Aorta (tissue), 5 donors: ENCODE measurements at places on chromosomes 4 and X. TPM values are rescaled to one million over a fixed set of nuclear protein-coding genes. Genes with fewer than 3 reads are reported as not detected.

- no peak overlapping the region for H3K4me3 ChIP-seq
- no peaks in the 10 kb centered on the region for H3K4me1 ChIP-seq
- DNase-seq: no peak
- H3K27ac ChIP-seq: no peak overlapping the region
- no peaks in the 10 kb centered on the region for H3K27me3 ChIP-seq
- peaks cover 3% of the 10 kb centered on the region for H3K36me3 ChIP-seq
Observed at GRCh38 chrX:47196098-47196497, 2.5 kb downstream of the UBA1 start.

GRCh38 chr4:56345458-56345857 lies 41.8 kb downstream of the AASDH start:
- H3K27ac ChIP-seq: no peak overlapping the region
- no peaks in the 10 kb centered on the region for H3K27me3 ChIP-seq
- no peaks in the 10 kb centered on the region for H3K4me1 ChIP-seq
- peaks cover 3% of the 10 kb centered on the region for H3K36me3 ChIP-seq

GRCh38 chr4:181503687-181504390 lies 739.4 kb upstream of the TENM3 start:
- DNase-seq: no peak
- H3K4me1 ChIP-seq: no peaks in the 10 kb centered on the region
- H3K36me3 ChIP-seq: no peaks in the 10 kb centered on the region
- H3K4me3 ChIP-seq: no peak overlapping the region

DNA sequence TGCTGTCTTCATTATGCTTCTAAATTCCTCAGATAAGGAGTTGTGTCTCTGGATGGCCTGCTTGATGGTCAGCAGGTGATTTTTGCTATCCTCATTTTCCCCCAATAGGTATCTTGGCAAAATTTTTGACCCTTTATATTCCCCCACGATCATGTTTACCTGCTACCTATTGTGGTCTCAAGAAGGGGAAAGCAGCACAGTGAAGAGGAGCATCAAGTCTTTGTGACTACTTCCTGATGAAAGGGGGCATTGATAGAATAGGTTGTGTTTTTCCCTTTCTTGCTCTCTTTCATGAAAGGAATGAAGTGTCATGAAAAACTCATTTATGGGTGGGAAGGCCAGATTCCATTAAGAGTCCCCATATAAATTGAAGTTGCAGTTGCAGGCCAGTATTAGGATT lies 153.8 kb downstream of the KLF8 start:
- H3K27ac ChIP-seq: no peak overlapping the region
- H3K4me1 ChIP-seq: no peaks in the 10 kb centered on the region
- H3K4me3 ChIP-seq: no peak overlapping the region
- no peaks in the 10 kb centered on the region for H3K27me3 ChIP-seq
- DNase-seq: no peak

- no peak overlapping the region for H3K4me3 ChIP-seq
- no peaks in the 10 kb centered on the region for H3K4me1 ChIP-seq
- no peaks in the 10 kb centered on the region for H3K36me3 ChIP-seq
- no peaks in the 10 kb centered on the region for H3K27me3 ChIP-seq
- no peak for DNase-seq
Observed at GRCh38 chr4:12615822-12616221, 868.3 kb downstream of the RAB28 start.

- H3K4me3 ChIP-seq: no peak overlapping the region
- no peak for DNase-seq
- no peaks in the 10 kb centered on the region for H3K27me3 ChIP-seq
- no peaks in the 10 kb centered on the region for H3K4me1 ChIP-seq
- no peaks in the 10 kb centered on the region for H3K36me3 ChIP-seq
- no peak overlapping the region for H3K27ac ChIP-seq
Observed at GRCh38 chrX:124035657-124036056, 74.2 kb downstream of the STAG2 start.

The CTAG2 gene
- total RNA-seq: not detected

The SERPINA7 gene
- not detected for total RNA-seq

GRCh38 chr4:124890522-124890921 lies 178.0 kb upstream of the ANKRD50 start:
- H3K36me3 ChIP-seq: no peaks in the 10 kb centered on the region
- H3K4me3 ChIP-seq: no peak overlapping the region
- H3K27ac ChIP-seq: no peak overlapping the region
- no peaks in the 10 kb centered on the region for H3K27me3 ChIP-seq
- DNase-seq: no peak

- no peak for DNase-seq
- H3K36me3 ChIP-seq: no peaks in the 10 kb centered on the region
- no peak overlapping the region for H3K27ac ChIP-seq
- H3K27me3 ChIP-seq: no peaks in the 10 kb centered on the region
Observed at GRCh38 chr4:77629885-77630284, 24.3 kb downstream of the CXCL13 start.

DNA sequence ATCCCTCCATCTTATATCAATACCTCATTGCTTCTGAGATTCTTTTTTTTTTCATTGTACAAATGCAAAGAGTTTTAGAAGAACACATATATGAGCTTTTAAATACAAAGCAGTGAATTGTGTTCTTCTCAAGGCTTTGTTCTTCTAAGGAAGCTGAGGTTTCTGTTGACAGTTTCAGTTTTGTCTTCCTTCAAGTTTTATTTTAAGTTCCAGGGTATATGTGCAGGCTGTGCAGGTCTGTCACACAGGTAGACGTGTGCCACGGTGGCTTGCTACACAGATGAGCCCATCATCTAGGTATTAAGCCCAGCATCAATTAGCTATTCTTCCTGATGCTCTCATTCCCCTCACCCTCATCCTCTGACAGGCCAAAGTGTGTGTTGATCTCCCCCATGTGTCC lies 201.2 kb upstream of the DIPK2B start:
- no peaks in the 10 kb centered on the region for H3K4me1 ChIP-seq
- no peaks in the 10 kb centered on the region for H3K36me3 ChIP-seq
- no peak for DNase-seq
- H3K27ac ChIP-seq: no peak overlapping the region
- H3K4me3 ChIP-seq: no peak overlapping the region

The SLC10A6 gene
- 5.4 TPM for total RNA-seq

The MXRA5 gene
- 2.3 TPM for total RNA-seq

- no peak overlapping the region for H3K4me3 ChIP-seq
- peaks cover 1% of the 10 kb centered on the region for H3K4me1 ChIP-seq
- DNase-seq: no peak
Observed at GRCh38 chrX:32533848-32534247, 677.5 kb downstream of the DMD start.

DNA sequence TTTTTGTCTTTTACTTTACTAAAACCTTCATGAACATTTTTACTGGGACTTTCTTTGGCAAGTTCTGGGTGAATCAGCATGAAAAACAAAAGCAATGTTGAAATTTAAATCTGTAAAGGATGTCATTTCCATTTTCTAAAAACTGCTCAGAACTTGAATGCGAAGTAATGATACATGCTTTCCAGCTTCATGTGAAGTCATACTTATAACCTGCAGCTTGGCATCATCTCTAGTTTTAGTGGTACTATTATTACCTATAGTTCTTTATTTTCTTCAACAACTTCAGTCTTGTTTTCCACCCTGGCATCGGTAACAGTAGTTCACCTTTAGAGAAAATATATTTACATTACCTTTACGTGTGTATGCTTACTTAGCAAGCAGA lies 421.4 kb upstream of the DIPK2B start:
- no peak overlapping the region for H3K4me3 ChIP-seq
- H3K27ac ChIP-seq: peak overlapping the region; percentile 74
- peaks cover 2% of the 10 kb centered on the region for H3K4me1 ChIP-seq
- no peaks in the 10 kb centered on the region for H3K27me3 ChIP-seq

- no peak overlapping the region for H3K27ac ChIP-seq
- no peaks in the 10 kb centered on the region for H3K27me3 ChIP-seq
- no peaks in the 10 kb centered on the region for H3K36me3 ChIP-seq
- no peak for DNase-seq
- H3K4me3 ChIP-seq: no peak overlapping the region
Observed at GRCh38 chr4:72375073-72375736, 193.8 kb downstream of the ADAMTS3 start.

DNA sequence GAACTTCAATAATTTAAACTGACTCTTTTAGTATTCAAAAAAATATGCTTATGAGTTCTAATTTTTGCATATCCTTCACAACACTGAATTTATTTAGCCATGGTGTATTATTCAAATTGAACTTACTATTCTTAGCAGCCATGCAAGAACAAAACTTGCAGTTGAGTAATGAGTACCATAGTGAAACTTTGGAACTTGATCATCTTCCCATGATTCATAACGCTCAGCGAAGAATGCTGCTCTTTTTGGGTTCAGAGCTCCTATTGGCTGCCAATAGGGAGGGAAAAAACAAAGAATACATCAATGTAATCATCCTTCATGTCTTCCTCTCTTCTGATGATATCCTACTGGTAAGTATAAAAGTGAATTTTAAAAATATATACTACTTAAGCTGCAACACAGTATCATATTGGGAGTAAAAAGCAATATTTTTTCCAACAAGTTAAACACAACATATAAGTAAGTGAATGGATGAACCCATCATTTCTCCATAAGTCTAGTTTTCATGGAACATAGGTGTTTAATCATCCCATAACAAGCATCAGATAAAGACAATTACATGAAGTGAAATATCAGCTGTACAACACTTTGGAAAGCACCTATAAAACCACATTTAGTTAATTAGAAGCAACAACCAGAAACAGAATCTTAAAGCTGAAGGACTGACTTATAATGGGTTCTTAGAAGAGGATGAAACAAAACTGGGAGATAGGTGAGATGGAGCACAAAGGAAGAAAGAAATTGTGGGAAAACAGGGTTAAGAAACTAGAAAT lies 145.2 kb upstream of the MAB21L2 start:
- H3K27me3 ChIP-seq: no peaks in the 10 kb centered on the region
- H3K36me3 ChIP-seq: no peaks in the 10 kb centered on the region
- H3K27ac ChIP-seq: no peak overlapping the region
- no peaks in the 10 kb centered on the region for H3K4me1 ChIP-seq

GRCh38 chr4:163613383-163613782 lies 118.9 kb downstream of the TMA16 start:
- no peaks in the 10 kb centered on the region for H3K36me3 ChIP-seq
- DNase-seq: peak; percentile 26
- H3K4me1 ChIP-seq: no peaks in the 10 kb centered on the region
- H3K27me3 ChIP-seq: no peaks in the 10 kb centered on the region

DNA sequence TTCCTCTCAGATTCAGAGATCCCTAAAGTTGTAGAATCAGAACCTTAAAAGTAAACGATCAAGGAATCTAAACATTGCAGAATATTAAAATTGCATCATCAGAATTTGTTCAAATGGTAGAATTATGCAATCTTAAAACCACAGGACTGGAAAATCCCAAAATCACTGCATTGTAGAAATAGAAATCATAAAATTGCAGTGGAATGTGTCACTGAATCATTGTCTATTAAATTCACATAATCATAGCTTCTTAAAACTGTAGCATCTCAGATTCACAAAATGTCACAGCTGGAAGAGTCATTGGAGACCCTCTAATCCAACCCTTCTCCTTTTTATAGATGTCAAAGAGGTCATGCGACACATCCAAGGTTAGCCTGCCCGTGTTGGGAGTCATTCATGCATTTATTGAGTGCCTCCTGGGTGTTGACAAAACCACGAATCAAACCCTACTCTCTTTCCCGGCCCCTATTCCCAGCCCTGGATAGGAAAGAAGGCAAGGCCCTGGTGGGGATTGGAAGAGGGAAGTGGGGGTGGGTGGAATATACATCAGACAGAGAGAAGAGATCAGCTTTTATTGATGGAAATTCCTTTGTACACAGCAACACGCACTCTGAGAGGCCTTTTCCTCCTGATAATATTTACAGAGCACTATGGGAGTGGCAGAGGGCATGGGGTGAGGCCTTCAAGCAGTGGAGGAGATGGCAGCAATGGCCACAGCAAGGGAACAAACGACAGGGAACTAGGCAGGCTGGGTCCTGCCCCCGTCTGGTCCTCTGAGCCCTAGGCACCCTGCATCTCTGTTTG lies 15.4 kb downstream of the IQSEC2 start:
- no peak for DNase-seq
- no peaks in the 10 kb centered on the region for H3K36me3 ChIP-seq
- no peaks in the 10 kb centered on the region for H3K4me1 ChIP-seq
- H3K27ac ChIP-seq: no peak overlapping the region
- H3K4me3 ChIP-seq: no peak overlapping the region

The SPON2 gene
- 40.8 TPM for total RNA-seq

GRCh38 chr4:73948990-73949706 lies 32.7 kb downstream of the PF4 start:
- no peak overlapping the region for H3K27ac ChIP-seq
- DNase-seq: no peak
- H3K4me1 ChIP-seq: no peaks in the 10 kb centered on the region
- H3K4me3 ChIP-seq: no peak overlapping the region
- no peaks in the 10 kb centered on the region for H3K36me3 ChIP-seq

DNA sequence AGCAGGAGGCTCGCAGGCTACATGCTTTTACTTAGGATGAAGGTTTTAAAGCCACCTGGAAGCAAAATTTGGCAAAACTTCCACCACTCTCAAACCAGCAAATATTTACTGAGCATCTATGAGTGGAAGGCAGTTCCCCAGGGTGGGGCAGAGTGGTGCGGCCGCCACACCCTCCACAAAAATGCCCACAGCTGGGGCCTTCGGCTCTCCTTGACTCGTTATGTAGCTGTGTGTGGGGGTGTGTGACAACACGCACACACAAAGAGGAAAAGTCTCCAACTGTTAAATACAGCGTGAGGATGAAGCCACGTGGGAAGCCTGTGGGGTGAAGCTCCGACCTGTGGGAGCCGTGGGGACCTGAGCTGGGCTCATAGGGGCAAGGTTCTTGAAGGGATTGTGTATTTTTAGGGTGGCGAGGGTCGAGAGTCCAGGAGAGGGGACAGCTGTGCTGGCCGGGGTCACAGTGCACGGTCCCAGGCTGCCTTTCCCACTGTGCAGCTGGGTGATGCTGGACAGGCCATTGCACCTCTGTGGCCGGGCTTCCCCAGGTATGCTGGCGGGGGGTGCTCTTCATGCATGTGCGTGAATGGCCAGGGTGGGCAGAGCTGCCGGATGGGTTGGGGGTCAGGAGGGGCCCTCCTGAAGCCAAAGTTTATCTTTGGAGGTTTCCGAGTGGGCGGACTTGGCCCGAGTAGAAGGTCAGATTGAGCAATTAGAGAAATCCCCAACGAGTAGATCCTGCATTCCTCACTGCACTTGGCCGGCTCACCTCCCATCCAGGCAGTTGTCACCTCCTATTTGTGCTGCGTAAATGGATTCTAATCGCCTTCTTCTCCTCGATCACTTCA lies 25.4 kb downstream of the SORCS2 start:
- no peak overlapping the region for H3K27ac ChIP-seq
- no peak for DNase-seq
- no peaks in the 10 kb centered on the region for H3K27me3 ChIP-seq
- no peaks in the 10 kb centered on the region for H3K36me3 ChIP-seq
- H3K4me3 ChIP-seq: no peak overlapping the region

GRCh38 chrX:115894087-115894486 lies 276.5 kb upstream of the AGTR2 start:
- no peaks in the 10 kb centered on the region for H3K36me3 ChIP-seq
- H3K27me3 ChIP-seq: no peaks in the 10 kb centered on the region
- no peak overlapping the region for H3K27ac ChIP-seq

GRCh38 chr4:152369203-152369901 lies 166.5 kb downstream of the FBXW7 start:
- H3K4me1 ChIP-seq: no peaks in the 10 kb centered on the region
- no peak overlapping the region for H3K4me3 ChIP-seq
- no peak for DNase-seq
- no peaks in the 10 kb centered on the region for H3K36me3 ChIP-seq
- no peaks in the 10 kb centered on the region for H3K27me3 ChIP-seq
- no peak overlapping the region for H3K27ac ChIP-seq

GRCh38 chrX:46755671-46756070 lies 3.2 kb downstream of the SLC9A7 start:
- H3K27ac ChIP-seq: no peak overlapping the region
- H3K27me3 ChIP-seq: no peaks in the 10 kb centered on the region
- no peaks in the 10 kb centered on the region for H3K36me3 ChIP-seq
- H3K4me3 ChIP-seq: no peak overlapping the region
